ENCODE measurements at places on chromosomes 2 and 18.

GRCh38 chr2:6441800-6442199 is 423.9 kb downstream of the CMPK2 start:
- no peak overlapping the region for H3K27ac ChIP-seq
- H3K27me3 ChIP-seq: no peaks in the 10 kb centered on the region
- H3K4me3 ChIP-seq: no peak overlapping the region
- no peaks in the 10 kb centered on the region for H3K4me1 ChIP-seq

- no peak overlapping the region for H3K4me3 ChIP-seq
- H3K27me3 ChIP-seq: no peaks in the 10 kb centered on the region
- no peaks in the 10 kb centered on the region for H3K4me1 ChIP-seq
- no peaks in the 10 kb centered on the region for H3K36me3 ChIP-seq
- no peak for DNase-seq
These were observed 414.5 kb downstream of the STK39 start for GRCh38 chr2:167832868-167833287.

DNA sequence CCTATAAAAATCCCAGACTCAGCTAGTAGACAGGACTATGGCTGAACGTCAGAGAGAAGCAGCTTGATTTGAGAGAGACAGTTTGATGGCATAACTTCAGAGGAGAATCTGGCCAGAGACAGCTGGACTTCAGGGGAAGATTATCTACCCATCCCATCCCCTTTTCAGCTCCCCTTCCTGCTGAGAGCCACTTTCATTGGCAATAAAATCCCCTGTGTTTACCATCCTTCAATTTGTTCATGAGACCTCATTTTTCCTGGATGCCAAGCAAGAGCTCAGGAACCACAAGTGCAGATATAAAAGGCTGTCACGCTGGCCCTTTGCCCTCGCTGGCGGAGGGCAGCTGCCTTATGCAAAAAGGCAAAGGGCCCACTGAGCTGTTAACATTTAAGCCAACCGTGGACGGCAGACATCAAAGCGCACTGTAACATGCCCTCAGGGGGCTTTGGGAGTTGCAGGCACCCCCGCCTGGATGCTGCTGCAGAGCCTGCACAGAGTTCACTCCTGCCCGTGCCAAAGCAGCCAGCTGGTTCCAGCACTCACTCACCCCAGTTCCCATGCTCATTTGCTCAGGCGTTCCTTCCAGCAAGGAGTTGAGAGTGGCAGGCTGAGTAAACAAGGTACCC is 164.3 kb upstream of the PGAP1 start:
- no peak for DNase-seq
- no peaks in the 10 kb centered on the region for H3K27me3 ChIP-seq
- H3K36me3 ChIP-seq: no peaks in the 10 kb centered on the region

DNA sequence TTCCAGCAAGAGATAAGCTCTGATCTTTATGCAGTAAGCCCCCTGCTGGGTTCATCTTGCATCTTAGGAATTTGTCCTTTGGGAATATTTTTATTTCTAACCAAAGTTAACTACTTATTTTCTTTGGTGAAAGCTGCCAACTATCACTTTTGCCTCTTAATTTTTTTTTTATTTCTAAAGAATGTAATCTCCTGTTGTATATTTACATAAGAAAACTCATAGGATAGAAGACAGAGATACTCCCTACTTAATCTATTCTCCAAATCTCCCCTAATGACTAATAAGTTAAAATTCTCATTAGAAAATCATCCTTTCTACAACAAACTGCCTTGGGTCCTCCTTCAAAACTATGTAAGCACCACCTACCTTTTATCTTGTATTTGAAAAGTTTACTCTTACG is 612.2 kb upstream of the SLC39A10 start:
- no peak for DNase-seq
- H3K27ac ChIP-seq: no peak overlapping the region
- no peaks in the 10 kb centered on the region for H3K4me1 ChIP-seq
- H3K36me3 ChIP-seq: no peaks in the 10 kb centered on the region
- H3K27me3 ChIP-seq: no peaks in the 10 kb centered on the region

DNA sequence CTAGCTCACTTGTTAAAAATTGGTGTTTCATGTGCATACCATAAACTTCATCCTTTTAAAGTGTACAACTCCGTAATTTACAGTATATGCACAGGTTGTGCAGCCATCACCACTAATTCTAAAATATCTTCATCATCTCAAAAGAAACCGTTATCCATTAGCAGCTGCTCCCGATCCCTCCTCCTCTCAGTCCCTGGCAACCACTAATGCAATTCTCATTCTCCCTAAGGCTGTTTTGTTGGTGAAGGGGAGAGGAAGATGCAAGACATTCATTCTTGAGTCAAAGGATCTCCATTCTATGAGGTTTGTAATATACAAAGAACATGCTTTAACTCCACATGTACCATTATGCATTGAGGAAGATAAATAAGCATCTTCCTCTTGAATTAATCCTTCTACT is 48.6 kb downstream of the RNU4ATAC start:
- no peaks in the 10 kb centered on the region for H3K36me3 ChIP-seq
- no peaks in the 10 kb centered on the region for H3K4me1 ChIP-seq
- H3K4me3 ChIP-seq: no peak overlapping the region
- no peak overlapping the region for H3K27ac ChIP-seq
- no peak for DNase-seq

DNA sequence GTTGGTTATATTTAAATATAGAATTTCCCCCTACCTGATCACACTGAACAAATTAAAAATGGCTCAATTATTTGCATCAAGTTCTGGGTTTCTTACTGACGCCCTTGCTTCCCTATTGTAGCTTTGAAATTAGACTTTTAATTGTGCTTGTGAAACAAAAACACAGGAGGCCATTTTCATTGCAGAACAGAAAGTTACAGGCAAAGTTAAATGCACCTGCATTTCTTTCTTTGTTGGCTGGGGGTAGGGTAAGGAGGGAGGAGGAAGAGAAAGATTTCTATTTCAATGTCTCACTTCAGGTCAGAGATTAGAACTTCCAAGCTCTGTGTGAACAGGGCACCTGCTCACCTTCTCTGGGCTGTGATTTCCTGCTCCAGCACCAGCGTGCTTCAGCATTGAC is 199.6 kb downstream of the BCL11A start:
- peaks cover 41% of the 10 kb centered on the region for H3K4me1 ChIP-seq
- H3K4me3 ChIP-seq: no peak overlapping the region
- no peaks in the 10 kb centered on the region for H3K36me3 ChIP-seq
- peak overlapping the region; percentile 22 for H3K27ac ChIP-seq
- peak; percentile 61 for DNase-seq

DNA sequence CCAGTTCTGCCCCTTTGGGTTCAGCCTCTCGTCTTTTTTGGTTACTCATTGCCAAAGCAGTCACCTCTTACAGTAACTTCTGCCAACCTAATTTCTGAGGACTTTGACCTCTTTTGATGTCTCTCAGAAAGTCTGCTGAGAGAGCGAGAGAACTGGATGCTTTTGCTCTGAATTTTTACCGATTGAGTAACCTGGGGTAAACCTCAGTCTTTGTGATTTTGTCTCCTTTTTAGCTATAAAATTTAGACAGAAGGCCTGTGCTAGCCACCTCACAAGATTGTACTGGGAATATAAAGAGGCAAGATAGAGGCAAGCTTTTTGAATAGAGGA is 34.8 kb upstream of the IL1R1 start:
- no peak overlapping the region for H3K4me3 ChIP-seq
- DNase-seq: no peak
- no peaks in the 10 kb centered on the region for H3K36me3 ChIP-seq
- no peaks in the 10 kb centered on the region for H3K27me3 ChIP-seq
- H3K4me1 ChIP-seq: no peaks in the 10 kb centered on the region

- DNase-seq: no peak
- H3K36me3 ChIP-seq: no peaks in the 10 kb centered on the region
- no peaks in the 10 kb centered on the region for H3K4me1 ChIP-seq
- H3K4me3 ChIP-seq: no peak overlapping the region
- H3K27me3 ChIP-seq: no peaks in the 10 kb centered on the region
- H3K27ac ChIP-seq: no peak overlapping the region
These were observed 348.7 kb upstream of the CDH20 start for GRCh38 chr18:60984510-60984909.

- H3K36me3 ChIP-seq: no peaks in the 10 kb centered on the region
- no peak for DNase-seq
- H3K27ac ChIP-seq: no peak overlapping the region
- H3K4me1 ChIP-seq: peaks cover 8% of the 10 kb centered on the region
- H3K4me3 ChIP-seq: no peak overlapping the region
These were observed 3.5 kb downstream of the RND3 start for GRCh38 chr2:150484006-150484405.

GRCh38 chr2:234278556-234279255 is 218.2 kb downstream of the ARL4C start:
- no peaks in the 10 kb centered on the region for H3K27me3 ChIP-seq
- H3K4me1 ChIP-seq: no peaks in the 10 kb centered on the region
- no peak overlapping the region for H3K27ac ChIP-seq
- no peak overlapping the region for H3K4me3 ChIP-seq

DNA sequence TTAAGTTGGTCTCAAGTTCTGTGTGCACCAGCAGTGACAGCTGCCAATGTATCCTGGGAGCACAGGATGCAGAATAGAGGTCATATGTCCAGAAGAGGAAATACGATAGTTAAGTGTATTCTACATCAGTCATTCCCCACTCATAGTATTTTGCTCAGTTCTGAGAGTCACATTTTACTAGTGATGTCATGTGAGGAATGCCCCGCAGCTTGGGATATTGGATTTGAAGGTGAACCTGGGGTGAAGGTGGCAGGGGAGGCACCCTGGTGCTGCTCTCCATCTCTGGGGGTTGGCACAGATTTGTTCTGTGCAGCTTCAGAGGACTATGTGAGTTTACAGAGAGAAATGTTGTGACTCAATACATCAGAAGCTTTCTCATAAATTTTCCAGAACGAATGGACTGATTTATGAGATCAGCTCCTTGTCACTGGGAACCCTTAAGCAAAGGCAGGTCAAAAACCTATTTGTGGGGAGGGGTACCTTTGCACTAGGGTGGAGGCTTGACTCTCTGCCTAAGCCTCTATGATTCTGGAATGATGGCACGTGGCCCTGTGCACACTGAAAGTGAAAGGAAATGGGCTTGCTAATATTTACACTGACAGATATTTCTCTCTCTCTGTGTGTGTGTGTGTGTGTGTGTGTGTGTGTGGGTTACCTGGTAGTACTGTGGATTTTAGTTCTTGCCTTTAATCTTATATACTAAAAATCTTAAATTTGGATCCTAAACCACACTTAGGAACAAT is 95.9 kb downstream of the NEB start:
- peak overlapping the region; percentile 41 for H3K4me3 ChIP-seq
- H3K27me3 ChIP-seq: no peaks in the 10 kb centered on the region
- peak overlapping the region; percentile 87 for H3K27ac ChIP-seq
- H3K36me3 ChIP-seq: no peaks in the 10 kb centered on the region
- H3K4me1 ChIP-seq: peaks cover 23% of the 10 kb centered on the region

- peaks cover 19% of the 10 kb centered on the region for H3K36me3 ChIP-seq
- no peaks in the 10 kb centered on the region for H3K27me3 ChIP-seq
- DNase-seq: no peak
- 0 out of 2 replicates have a peak, but pooled peaks cover 7% of the 10 kb centered on the region for H3K4me1 ChIP-seq
These were observed 9.8 kb downstream of the RIOK3 start for GRCh38 chr18:23462876-23463275.

DNA sequence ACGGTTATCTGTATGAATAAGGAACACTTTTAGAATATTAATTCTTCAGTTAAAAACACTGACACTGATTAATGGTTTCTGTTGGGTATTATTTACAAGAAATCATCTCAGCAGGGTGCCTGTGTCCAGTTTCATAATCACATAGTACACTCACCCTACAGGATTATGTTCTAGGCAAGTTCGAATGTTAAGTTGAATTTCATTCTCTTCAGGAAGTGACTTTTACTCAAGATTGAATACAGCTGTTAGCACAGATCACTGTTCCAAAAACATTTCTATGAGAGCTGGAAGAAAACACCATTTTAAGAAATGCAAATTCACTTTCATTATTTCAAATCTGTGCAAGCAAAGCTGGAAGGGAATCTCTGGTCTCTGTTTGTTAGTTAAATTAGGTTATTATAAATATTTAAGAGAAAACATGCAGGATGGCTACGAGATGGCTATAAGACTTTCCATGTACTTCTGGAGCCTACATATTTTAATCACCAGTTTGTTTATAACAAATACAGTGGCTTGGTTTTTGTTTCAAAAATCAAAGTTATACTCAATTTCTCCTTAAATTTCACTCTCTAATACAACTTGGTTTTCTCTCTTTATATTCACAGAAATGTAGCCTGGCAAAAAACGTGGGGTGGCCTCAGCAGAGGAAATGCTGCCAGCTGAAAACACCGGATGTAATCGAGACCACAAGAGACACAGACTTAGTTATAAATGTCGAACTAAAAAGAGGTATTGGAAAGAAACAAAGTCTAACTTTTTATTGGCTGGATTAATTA is 65.8 kb downstream of the RBMS1 start:
- H3K36me3 ChIP-seq: no peaks in the 10 kb centered on the region
- H3K4me1 ChIP-seq: peaks cover 26% of the 10 kb centered on the region
- peak; percentile 70 for DNase-seq
- H3K4me3 ChIP-seq: peak overlapping the region; percentile 38
- peak overlapping the region; percentile 57 for H3K27ac ChIP-seq

DNA sequence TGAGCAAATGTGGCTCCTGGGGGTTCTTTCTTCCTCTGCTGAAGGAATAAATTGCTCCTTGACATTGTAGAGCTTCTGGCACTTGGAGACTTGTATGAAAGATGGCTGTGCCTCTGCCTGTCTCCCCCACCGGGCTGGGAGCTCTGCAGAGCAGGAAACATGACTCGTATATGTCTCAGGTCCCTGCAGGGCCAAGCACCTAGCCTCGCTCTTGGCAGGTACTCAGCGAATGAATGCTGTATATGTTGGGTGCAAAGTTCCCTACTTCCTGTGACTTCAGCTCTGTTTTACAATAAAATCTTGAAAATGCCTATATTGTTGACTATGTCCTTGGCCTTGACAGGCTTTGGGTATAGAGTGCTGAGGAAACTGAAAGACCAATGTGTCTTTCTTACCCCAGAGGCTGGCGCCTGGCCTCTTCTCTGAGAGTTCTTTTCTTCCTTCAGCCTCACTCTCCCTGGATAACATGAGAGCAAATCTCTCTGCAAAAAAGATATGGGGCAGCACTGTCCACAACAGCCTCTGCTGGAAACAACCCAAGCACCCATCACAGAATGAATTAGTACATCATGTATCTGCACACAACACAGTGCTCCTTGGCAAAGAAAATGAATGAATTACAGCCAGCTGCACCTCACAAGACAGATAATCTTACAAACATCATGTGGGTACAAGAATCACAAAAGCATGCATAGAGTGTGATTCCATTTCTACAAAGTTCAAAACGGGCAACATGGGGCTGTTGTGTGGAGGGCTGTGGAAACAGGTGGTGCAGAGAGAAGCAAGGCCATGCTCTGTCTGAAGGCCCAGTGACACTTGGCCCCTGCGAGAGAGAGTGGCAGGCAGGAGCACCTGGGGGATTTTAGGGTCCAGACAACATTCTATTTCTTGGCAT is 6.6 kb downstream of the IL1RN start:
- H3K27me3 ChIP-seq: no peaks in the 10 kb centered on the region
- no peak for DNase-seq
- H3K27ac ChIP-seq: no peak overlapping the region
- H3K36me3 ChIP-seq: no peaks in the 10 kb centered on the region
